ENCODE measurements at places on chromosomes 2 and 18.

DNA sequence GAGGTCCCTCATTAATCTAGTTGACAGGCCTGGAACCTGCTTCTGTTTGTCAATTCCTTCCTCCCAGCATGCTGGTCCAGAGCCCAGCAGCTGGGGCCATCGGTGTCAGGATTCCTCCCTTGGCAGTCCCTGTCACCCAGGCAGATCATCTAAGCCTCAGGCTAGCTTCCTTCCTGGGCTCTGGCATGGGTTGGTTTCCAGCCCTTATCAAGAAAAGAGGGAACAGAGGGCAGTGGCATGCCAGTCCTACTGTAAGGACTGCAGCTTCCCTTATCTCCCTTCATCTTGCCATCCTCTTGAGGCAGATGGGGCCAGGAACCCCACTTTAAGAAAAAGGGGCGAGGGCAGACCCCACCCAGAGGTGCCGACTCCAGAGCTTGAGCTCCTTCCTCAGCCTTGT is 10.9 kb upstream of the KCNK3 start:
- no peak for DNase-seq

- no peak for DNase-seq
Measured at GRCh38 chr2:50346629-50347357, 685.1 kb downstream of the NRXN1 start.

DNA sequence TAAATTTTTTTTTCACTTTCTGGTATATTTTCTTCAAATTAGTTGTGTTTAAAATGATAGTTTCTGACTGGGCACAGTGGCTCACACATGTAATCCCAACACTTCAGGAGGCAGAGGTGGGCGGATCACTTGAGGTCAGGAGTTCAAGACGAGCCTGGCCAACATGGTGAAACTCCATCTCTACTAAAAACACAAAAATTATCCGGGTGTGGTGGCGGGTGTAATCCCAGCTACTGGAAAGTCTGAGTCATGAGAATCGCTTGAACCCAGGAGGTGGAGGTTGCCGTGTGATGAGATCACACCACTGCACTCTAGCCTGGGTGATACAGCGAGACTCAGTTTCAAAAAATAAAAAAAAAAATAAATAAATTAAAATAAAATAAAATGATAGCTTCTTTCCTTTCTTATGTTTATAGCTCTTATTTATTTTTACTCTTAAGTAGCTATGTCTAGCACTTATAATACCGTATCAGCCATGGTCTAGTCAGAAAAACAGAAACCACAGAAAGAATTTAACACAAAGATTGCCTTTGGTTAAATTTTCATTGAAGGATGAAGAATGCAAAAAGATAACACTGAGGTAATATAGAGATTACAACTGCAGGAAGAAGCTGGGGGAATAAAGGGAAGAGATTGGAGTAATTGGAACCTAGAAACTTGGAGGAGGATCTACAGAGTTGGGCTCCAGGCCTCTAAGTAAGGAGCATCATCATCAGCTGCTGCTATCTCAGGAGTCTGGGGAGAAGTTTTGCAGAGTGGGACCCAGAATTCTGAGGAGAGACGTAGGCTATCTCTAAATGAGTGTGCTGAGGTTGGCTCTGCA is 54.7 kb upstream of the MBOAT2 start:
- DNase-seq, result no peak

- no peak for DNase-seq
Measured at GRCh38 chr18:64799376-64799775, 650.5 kb upstream of the LINC00305 start.

GRCh38 chr18:66603941-66604627 is at the start of gene CDH19:
Gene CDH19, minus strand, starts transcription at chr18:66604090. Its CDS starts 31,886 bp downstream, at chr18:66572204.
- no peak for DNase-seq
